ENCODE measurements at places on chromosomes 4 and X.

DNA sequence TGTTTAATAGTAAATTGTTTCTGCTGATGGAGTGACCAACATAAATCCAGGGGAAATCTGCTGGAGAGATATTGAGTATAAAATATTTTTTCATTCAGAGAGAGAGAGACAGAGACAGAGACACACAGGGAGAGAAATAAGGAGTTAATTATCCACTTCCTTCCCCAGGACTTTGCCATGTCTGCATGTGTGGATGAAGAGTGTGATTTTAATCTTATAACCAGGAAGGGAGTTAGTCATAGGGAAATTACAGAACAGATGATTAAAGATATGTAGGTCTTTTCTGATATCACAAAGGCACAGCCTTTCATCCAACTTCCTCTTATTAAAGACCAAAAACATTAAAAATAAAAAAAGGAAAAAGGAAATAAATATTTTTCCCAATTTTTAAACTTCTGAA is 526.3 kb downstream of the SPRY1 start:
- DNase-seq = no peak

GRCh38 chr4:30122711-30123110 is 597.5 kb upstream of the PCDH7 start:
- DNase-seq = no peak

- DNase-seq = no peak
Observed at GRCh38 chrX:46673620-46674359, 85.1 kb downstream of the SLC9A7 start.

GRCh38 chrX:74492720-74493201 is 71.5 kb downstream of the SLC16A2 start:
- DNase-seq = no peak
